ENCODE measurements at places on chromosomes 1 and 21. TPM values are rescaled to one million over a fixed set of nuclear protein-coding genes. Genes with fewer than 3 reads are reported as not detected.
A peak's percentile ranks its signal among the peaks of the same experiment; 100 is the strongest.

GRCh38 chr21:14382486-14382834 is 486 bp downstream of the HSPA13 start:
- peaks cover 14% of the 10 kb centered on the region for H3K36me3 ChIP-seq
- H3K27ac ChIP-seq = peak overlapping the region; percentile 98
- peak overlapping the region; percentile 98 for H3K4me3 ChIP-seq
- H3K27me3 ChIP-seq = no peaks in the 10 kb centered on the region
- H3K4me1 ChIP-seq = peaks cover 34% of the 10 kb centered on the region

DNA sequence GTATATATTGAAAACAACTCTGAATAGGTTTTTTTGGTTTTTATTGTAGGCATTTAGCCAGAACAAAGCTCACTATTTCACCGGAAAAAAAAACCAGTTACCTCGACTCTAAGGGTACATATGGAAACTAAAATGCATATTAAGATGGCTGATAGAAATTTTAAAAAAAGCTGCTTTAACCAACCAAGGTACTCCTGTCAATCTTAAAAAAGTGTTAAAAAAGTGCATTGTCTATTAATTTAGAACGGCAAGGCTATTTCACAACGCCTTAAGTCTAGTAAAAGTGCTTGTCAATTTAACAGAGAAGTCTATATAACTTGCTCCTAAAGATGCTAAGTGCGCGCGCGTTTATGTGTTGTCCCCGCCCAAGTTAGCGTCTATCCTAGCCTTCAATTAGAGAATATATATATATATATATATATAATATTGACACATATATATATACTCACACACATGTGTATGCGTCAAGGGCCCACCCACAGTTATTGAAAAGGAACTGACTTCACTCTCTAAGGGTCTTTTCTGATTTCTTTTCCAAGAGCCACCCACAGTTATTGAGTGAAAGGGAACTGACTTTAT is 934 bp downstream of the ASPM start:
- peaks cover 24% of the 10 kb centered on the region for H3K4me1 ChIP-seq
- no peak for DNase-seq
- peak overlapping the region; percentile 97 for H3K27ac ChIP-seq
- H3K4me3 ChIP-seq = peak overlapping the region; percentile 91
- H3K27me3 ChIP-seq = no peaks in the 10 kb centered on the region

GRCh38 chr21:36744560-36745231 is 45.8 kb downstream of the SIM2 start:
- H3K36me3 ChIP-seq = no peaks in the 10 kb centered on the region
- H3K27me3 ChIP-seq = peaks cover 50% of the 10 kb centered on the region
- no peak overlapping the region for H3K4me3 ChIP-seq

DNA sequence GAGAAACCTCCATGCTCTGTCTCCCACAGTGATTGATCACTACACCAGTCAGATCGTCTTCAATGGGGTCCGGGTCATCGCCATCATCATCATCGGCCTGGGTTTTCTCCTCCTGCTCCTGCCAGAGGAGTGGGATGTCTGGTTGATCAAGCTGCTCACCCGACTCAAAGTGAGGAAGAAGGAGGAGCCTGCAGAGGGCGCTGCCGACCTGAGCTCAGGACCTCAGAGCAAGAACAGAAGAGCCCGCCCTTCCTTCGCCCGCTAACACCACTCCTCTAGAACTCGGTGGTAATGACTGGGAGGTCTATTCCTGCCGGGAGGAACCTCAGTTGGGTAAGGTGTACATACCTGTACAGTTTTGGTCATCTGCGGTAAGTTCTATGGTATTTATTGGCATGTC is 50.3 kb upstream of the COA6 start:
- no peak for DNase-seq
- no peak overlapping the region for H3K4me3 ChIP-seq
- H3K36me3 ChIP-seq = peaks cover 40% of the 10 kb centered on the region
- peaks cover 3% of the 10 kb centered on the region for H3K27me3 ChIP-seq
- H3K4me1 ChIP-seq = peaks cover 29% of the 10 kb centered on the region
- H3K27ac ChIP-seq = no peak overlapping the region

GRCh38 chr1:22689505-22689904 is 21.1 kb upstream of the EPHB2 start:
- H3K27me3 ChIP-seq = peaks cover 9% of the 10 kb centered on the region
- DNase-seq = no peak
- H3K4me1 ChIP-seq = no peaks in the 10 kb centered on the region
- H3K27ac ChIP-seq = no peak overlapping the region
- H3K4me3 ChIP-seq = no peak overlapping the region

GRCh38 chr1:40662864-40663263 is 2.6 kb downstream of the RIMS3 start:
- peaks cover 14% of the 10 kb centered on the region for H3K4me1 ChIP-seq
- H3K27ac ChIP-seq = no peak overlapping the region
- H3K27me3 ChIP-seq = peaks cover 3% of the 10 kb centered on the region
- H3K4me3 ChIP-seq = no peak overlapping the region
- H3K36me3 ChIP-seq = no peaks in the 10 kb centered on the region

GRCh38 chr1:100736324-100736723 is 16.8 kb downstream of the VCAM1 start:
- H3K4me3 ChIP-seq = no peak overlapping the region
- H3K36me3 ChIP-seq = no peaks in the 10 kb centered on the region
- no peaks in the 10 kb centered on the region for H3K4me1 ChIP-seq
- H3K27me3 ChIP-seq = peaks cover 14% of the 10 kb centered on the region
- no peak overlapping the region for H3K27ac ChIP-seq

- DNase-seq = no peak
- peaks cover 4% of the 10 kb centered on the region for H3K4me1 ChIP-seq
- peaks cover 3% of the 10 kb centered on the region for H3K36me3 ChIP-seq
- no peak overlapping the region for H3K4me3 ChIP-seq
Measured at GRCh38 chr1:59089036-59089798, 207.7 kb upstream of the FGGY start.

DNA sequence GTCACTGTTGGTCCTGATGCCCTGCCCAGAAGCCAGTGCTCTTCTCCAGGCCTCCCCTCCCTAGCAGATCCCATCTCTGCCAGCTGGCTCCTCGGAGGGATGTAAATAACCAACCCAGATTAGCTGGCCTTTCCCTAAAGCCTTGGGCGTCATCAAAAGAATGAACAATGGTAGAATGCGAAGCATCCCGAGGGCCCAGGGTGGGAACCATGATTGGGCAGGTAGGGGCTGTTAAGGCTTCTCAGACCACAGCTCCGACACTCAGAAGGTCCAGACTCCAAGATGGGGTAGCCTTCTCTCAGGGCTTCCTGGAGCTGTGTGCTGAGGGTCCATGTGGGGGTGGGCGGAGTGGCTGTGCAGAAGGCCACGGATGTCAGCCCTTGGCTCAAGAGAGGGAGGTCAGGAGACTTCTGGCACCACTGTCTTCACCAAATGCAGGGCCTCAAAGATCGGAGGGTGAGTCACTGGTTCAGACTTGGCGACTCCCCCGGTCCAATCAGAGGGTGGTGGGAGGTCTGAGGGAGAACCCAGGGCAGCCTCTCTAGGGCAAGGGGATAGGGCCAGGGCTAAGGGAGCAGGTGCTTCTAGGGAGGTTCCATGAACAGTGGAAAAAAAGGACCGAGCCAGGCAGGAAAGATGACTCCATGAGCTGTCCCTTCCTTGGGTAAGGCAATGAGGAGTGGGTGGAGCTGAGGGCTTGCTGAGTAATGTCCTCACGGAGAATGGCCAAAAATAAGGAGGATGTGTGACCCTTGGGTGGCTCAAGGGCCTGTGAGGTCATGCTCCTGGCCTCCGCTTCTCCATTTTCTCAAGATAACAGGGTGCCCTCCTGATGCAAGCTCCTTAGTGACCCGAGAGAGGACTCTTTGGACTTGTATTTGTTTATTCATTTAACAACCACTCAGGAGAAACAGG is 58.4 kb upstream of the EPS8L3 start:
- no peak for DNase-seq
- peaks cover 40% of the 10 kb centered on the region for H3K4me1 ChIP-seq
- no peak overlapping the region for H3K4me3 ChIP-seq
- H3K27me3 ChIP-seq = no peaks in the 10 kb centered on the region

GRCh38 chr1:76901158-76901767 is 34.0 kb downstream of the ST6GALNAC5 start:
- H3K27me3 ChIP-seq = no peaks in the 10 kb centered on the region
- no peak overlapping the region for H3K4me3 ChIP-seq
- no peaks in the 10 kb centered on the region for H3K4me1 ChIP-seq

GRCh38 chr1:240650877-240651276 is 38.9 kb upstream of the GREM2 start:
- no peaks in the 10 kb centered on the region for H3K36me3 ChIP-seq
- no peak for DNase-seq
- no peaks in the 10 kb centered on the region for H3K27me3 ChIP-seq
- no peak overlapping the region for H3K4me3 ChIP-seq

DNA sequence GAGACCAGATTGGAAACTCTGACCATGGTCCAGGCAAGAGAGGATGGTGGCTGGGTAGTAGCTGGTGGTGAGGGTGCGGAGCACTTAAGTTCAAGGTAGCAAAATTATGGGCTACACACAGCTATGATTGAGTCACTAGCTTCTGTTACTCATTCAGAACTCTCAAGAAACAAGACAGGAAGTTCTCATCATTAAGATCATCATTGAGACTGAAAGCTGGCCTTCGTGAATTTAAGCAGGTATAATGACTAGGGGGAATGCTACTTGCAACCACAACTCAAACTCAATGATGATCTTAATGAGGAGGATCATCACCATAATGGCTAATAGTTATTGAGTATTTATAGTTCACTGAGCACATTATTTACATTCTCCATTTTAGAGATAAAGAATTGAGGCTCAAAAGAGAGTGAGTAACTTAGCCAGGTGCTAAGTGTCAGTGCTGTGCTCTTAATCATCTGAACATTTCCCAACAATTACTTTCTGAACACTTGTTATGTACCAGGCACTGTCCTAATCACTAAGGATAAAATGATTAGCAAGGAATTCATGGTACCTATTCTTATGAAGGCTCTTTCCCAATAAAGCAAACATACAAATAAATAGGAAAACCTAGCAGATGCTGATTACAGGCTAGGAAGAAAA is 286.3 kb upstream of the C1orf105 start:
- peaks cover 4% of the 10 kb centered on the region for H3K36me3 ChIP-seq
- H3K4me1 ChIP-seq = peaks cover 4% of the 10 kb centered on the region
- no peak for DNase-seq
- no peaks in the 10 kb centered on the region for H3K27me3 ChIP-seq
- H3K4me3 ChIP-seq = no peak overlapping the region

DNA sequence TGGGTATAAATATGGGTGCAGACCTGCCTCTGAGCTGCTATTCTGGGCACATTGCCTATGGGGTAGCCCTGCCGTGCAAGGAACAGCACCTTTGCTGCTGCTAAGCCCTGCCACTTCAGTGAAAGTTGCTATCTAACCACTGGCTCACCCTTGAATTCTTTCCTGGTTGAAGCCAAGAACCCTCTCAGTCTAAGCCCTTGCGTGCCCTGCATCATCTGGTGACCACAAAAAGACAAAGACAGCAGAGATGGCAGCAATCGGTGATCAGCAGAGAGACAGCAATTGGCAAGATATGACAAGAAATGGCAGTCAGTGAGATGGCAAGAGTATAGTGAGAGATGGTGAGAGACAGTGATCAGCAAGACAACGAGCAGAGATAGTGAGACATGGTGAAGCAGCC is 418.3 kb downstream of the MATN1 start:
- H3K4me1 ChIP-seq = no peaks in the 10 kb centered on the region
- H3K4me3 ChIP-seq = no peak overlapping the region
- peaks cover 12% of the 10 kb centered on the region for H3K27me3 ChIP-seq
- H3K27ac ChIP-seq = no peak overlapping the region
- no peak for DNase-seq
- H3K36me3 ChIP-seq = no peaks in the 10 kb centered on the region

GRCh38 chr1:44822981-44823451 is 14.7 kb downstream of the BTBD19 start:
- no peaks in the 10 kb centered on the region for H3K36me3 ChIP-seq
- peak overlapping the region; percentile 51 for H3K27ac ChIP-seq
- H3K4me3 ChIP-seq = no peak overlapping the region
- DNase-seq = no peak

DNA sequence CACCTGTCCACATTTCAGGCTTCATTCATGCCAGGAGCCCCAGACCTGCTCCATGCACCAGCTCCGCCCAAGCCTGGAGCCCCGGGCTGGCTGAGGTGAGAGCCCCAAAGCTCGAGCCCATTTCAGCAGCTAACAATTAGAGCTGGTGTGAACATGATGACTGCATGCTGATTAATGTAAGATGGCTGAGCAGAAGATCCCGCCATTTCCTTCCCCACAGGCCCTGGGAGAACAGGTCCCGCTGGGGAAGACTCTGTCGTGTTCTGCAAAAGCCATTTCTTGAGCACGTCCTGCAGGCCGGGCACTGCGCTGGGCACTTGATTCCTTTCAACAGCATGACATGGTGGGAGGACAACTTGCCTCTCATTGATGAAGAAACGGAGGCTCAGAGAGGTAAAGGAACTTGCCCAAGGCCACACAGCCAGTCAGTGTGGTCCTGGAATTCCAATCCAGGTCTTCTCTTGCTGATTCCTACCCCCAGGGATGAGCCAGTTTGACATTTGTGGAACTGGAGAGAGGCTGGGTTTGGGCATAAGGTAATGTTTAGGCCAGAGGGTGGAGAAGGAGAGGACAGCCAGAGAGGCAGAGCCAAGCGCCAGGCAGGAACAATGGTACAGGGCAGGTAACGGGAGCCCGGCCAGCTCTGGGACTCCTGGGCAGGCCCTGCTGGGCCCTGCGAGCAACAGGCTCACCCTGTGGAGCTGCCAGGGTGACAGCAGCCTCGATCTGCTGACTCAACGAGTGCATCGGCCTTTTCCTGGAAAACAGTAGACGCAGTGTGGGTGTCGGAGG is 28.1 kb upstream of the EPHA2 start:
- no peak overlapping the region for H3K27ac ChIP-seq
- H3K36me3 ChIP-seq = no peaks in the 10 kb centered on the region
- H3K4me1 ChIP-seq = peaks cover 3% of the 10 kb centered on the region
- H3K4me3 ChIP-seq = no peak overlapping the region

GRCh38 chr1:116020668-116021272 is 44.5 kb downstream of the SLC22A15 start:
- peak; percentile 42 for DNase-seq
- H3K4me1 ChIP-seq = peaks cover 8% of the 10 kb centered on the region
- no peak overlapping the region for H3K4me3 ChIP-seq
- H3K27ac ChIP-seq = no peak overlapping the region
- peaks cover 15% of the 10 kb centered on the region for H3K27me3 ChIP-seq
- no peaks in the 10 kb centered on the region for H3K36me3 ChIP-seq

GRCh38 chr21:15057285-15057684 is 7.5 kb downstream of the NRIP1 start:
- no peaks in the 10 kb centered on the region for H3K36me3 ChIP-seq
- peaks cover 65% of the 10 kb centered on the region for H3K4me1 ChIP-seq
- H3K27me3 ChIP-seq = no peaks in the 10 kb centered on the region
- H3K27ac ChIP-seq = peak overlapping the region; percentile 48

DNA sequence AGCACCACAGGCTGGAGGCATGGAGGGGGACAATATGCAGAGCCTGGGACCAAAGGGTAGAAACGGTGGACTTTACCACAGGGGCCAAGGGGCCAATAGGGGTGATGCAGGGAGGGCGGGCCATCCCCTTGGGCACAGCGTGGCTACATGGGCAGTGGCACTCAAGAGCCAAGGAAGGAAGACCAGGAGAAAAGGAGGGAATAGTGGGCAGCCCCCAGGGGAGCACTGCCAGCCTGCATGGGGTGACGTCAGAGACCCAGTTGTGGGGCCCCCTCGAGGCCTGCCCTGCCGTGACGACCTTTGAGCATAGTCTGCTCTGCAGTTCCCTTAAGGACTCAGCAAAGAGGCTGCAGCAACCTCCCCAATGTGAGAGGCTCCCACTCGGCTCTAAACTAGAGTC is 95.5 kb upstream of the TMPRSS2 start:
- peaks cover 5% of the 10 kb centered on the region for H3K27me3 ChIP-seq
- H3K27ac ChIP-seq = no peak overlapping the region
- DNase-seq = no peak
- H3K36me3 ChIP-seq = no peaks in the 10 kb centered on the region

The RSPO1 gene
- total RNA-seq = not detected

The NECAP2 gene
- 111 TPM for total RNA-seq

The C1orf167 gene
- not detected for total RNA-seq

The TNFRSF4 gene
- 2.4 TPM for total RNA-seq

The ALX3 gene
- not detected for total RNA-seq

The CELA2A gene
- not detected for total RNA-seq

The CNIH3 gene
- 1.6 TPM for total RNA-seq

The TSSK3 gene
- 0.51 TPM for total RNA-seq

The TTC24 gene
- total RNA-seq = 24.1 TPM

Measured in activated naive CD8-positive, alpha-beta T cell treated with anti-CD3 and anti-CD28 coated beads, Interleukin-2, amount 10 ng/mL, durations not matched to agents 7 days and 5 days (primary cell).